ENCODE measurements at places on chromosomes 5 and 9. TPM values are rescaled to one million over a fixed set of nuclear protein-coding genes. Genes with fewer than 3 reads are reported as not detected.

- DNase-seq: no peak
- no peaks in the 10 kb centered on the region for H3K27me3 ChIP-seq
- no peaks in the 10 kb centered on the region for H3K36me3 ChIP-seq
These were observed 101.6 kb downstream of the SLC25A46 start for GRCh38 chr5:110840347-110840960.

DNA sequence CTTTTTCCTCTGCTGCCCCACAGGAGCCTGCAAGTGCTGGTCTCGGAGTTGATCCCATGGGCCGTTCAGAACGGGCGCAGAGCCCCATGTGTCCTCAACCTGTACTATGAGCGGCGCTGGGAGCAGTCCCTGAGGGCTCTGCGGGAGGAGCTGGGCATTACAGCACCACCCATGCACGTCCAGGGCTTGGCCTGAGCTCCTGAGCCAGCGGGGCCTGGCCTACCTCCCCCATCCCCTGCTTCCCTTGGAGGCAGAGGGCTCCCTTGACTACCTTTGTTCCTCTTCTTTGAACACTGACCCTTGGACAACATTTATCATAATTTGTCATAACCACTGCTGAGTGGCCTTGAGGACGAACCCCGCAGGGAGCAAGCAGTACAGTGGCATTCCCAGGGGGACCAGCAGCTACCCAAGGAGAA is 6.9 kb upstream of the SLC27A4 start:
- no peak for DNase-seq
- H3K27ac ChIP-seq: no peak overlapping the region
- H3K36me3 ChIP-seq: no peaks in the 10 kb centered on the region
- H3K4me3 ChIP-seq: no peak overlapping the region
- H3K27me3 ChIP-seq: no peaks in the 10 kb centered on the region
- H3K4me1 ChIP-seq: no peaks in the 10 kb centered on the region

DNA sequence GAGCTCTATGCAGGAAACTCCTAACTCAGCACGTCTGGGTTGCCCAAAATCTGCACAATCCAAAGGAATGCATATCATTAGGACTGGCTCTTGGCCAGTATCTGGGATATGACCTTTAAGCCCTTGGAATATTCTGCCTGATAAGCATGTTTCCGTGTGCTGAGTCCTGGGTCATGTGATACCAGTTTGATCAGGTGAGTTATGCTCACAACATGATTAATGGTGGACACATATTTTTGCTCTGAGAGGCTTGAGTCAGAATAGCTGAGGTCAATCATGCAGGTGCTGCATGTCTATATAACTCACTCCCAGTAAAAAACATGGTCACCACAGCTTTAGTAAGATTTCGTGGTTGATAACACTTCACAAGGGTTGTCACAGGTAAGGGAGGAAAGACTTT is 408.8 kb downstream of the YTHDC2 start:
- no peak overlapping the region for H3K4me3 ChIP-seq
- no peak for DNase-seq
- no peaks in the 10 kb centered on the region for H3K36me3 ChIP-seq
- H3K27me3 ChIP-seq: no peaks in the 10 kb centered on the region
- no peak overlapping the region for H3K27ac ChIP-seq

GRCh38 chr5:129051283-129051682 is 43.3 kb upstream of the ISOC1 start:
- no peak overlapping the region for H3K4me3 ChIP-seq
- H3K4me1 ChIP-seq: no peaks in the 10 kb centered on the region
- no peaks in the 10 kb centered on the region for H3K27me3 ChIP-seq
- no peaks in the 10 kb centered on the region for H3K36me3 ChIP-seq
- H3K27ac ChIP-seq: no peak overlapping the region
- no peak for DNase-seq

- DNase-seq: no peak
- H3K4me1 ChIP-seq: no peaks in the 10 kb centered on the region
- H3K4me3 ChIP-seq: no peak overlapping the region
These were observed 109.9 kb downstream of the EDIL3 start for GRCh38 chr5:84274585-84275468.

- DNase-seq: no peak
- no peaks in the 10 kb centered on the region for H3K4me1 ChIP-seq
- H3K36me3 ChIP-seq: no peaks in the 10 kb centered on the region
- no peak overlapping the region for H3K4me3 ChIP-seq
- H3K27me3 ChIP-seq: no peaks in the 10 kb centered on the region
These were observed 175.2 kb upstream of the RAI14 start for GRCh38 chr5:34480810-34481528.

DNA sequence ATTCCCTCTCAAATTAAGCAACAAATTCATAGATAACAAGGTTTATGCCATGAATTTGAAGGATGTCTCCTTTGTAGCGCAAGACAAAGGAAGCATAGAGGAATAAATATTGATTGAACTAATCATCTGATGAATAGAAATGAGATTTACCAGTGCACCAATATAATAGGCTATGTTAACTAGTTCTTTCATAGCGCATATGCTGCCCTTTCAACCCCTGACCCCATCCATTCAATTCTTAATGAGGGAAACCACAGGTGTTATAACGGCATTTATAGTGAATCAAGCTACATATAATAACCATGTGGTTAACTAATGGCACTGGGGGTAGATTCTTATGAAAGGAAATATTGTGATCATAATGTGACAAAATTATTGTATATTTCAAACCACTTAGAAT is 6.5 kb downstream of the RORB start:
- no peaks in the 10 kb centered on the region for H3K4me1 ChIP-seq
- no peak for DNase-seq
- no peaks in the 10 kb centered on the region for H3K36me3 ChIP-seq
- H3K4me3 ChIP-seq: no peak overlapping the region
- peaks cover 25% of the 10 kb centered on the region for H3K27me3 ChIP-seq

GRCh38 chr9:101727612-101728524 is 10.6 kb downstream of the GRIN3A start:
- no peaks in the 10 kb centered on the region for H3K4me1 ChIP-seq
- no peak overlapping the region for H3K27ac ChIP-seq
- no peaks in the 10 kb centered on the region for H3K27me3 ChIP-seq
- DNase-seq: no peak
- H3K36me3 ChIP-seq: no peaks in the 10 kb centered on the region

DNA sequence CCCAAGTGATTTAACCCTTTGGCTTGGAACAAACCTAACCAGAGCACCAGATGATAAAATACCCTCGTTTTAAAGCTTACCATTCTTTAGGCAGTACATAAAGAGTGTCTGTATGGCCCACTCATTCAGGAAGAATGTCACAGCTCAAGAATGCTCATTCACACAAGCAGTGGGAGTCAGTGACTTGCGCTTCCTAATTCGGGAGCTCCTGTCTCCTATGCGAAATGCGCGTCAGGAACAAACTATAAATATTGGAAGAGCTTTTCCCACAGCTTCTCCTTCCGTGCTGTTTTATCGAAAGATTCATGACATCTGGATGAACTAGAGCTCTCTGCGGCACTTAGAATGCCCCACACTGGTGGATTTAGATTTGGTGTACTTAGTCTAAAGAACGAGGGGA is 66.6 kb downstream of the NTRK2 start:
- no peaks in the 10 kb centered on the region for H3K4me1 ChIP-seq
- H3K27me3 ChIP-seq: no peaks in the 10 kb centered on the region
- H3K27ac ChIP-seq: no peak overlapping the region
- H3K36me3 ChIP-seq: no peaks in the 10 kb centered on the region
- DNase-seq: no peak

- H3K27me3 ChIP-seq: no peaks in the 10 kb centered on the region
- H3K4me1 ChIP-seq: no peaks in the 10 kb centered on the region
- no peaks in the 10 kb centered on the region for H3K36me3 ChIP-seq
- H3K27ac ChIP-seq: no peak overlapping the region
These were observed 260.3 kb upstream of the RPS23 start for GRCh38 chr5:82538339-82539034.

GRCh38 chr5:181203093-181203711 is 1.8 kb downstream of the TRIM7 start:
- H3K27me3 ChIP-seq: no peaks in the 10 kb centered on the region
- no peaks in the 10 kb centered on the region for H3K36me3 ChIP-seq
- no peak overlapping the region for H3K27ac ChIP-seq
- no peak for DNase-seq

Gene CDC25C
- 0.64 TPM for total RNA-seq

Gene KIF4B
- total RNA-seq: not detected

Gene EIF4E1B
- not detected for total RNA-seq

Gene PCDHAC2
- total RNA-seq: 2.6 TPM

Gene PLCXD3
- total RNA-seq: 3.8 TPM
